Stimulated activated CD8-positive, alpha-beta memory T cell treated with anti-CD3 and anti-CD28 coated beads, Interleukin-12 subunit alpha, Interleukin-12 subunit beta, amount 100 ng/mL, for 1 hour (primary cell): ENCODE measurements at places on chromosomes 11 and 22.

DNA sequence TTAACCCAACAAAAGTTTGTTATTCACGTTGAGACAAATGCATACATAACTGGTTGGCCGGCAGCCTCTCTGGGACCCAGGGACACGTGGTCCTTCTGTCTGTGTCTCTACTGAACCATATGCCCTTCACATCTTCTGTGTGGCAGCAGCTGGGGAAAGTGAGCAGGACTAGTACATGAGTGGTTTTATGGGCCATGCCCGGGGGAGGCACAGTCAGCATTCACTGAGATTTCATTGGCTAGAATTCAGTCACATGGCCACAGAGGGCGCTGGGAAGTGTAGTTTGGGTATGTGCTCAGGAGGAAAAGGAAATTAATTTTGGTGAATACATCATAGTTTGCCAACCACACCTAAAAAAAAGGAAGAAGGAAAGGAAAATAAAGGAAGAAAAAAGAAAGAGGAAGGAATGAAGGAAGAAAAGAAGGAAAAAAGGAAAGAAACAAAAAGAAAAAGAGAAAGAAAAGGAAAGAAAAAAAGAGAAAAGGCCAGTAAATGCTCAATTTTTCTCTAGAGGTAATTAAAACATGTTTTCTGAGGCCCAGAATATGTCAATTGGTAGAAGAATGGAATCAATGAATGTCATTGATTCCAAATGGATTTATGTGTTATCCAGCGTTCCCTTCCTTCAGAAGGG, 55.9 kb upstream of the KIRREL3 start:
- DNase-seq: no peak

- no peak for DNase-seq
These were observed 10.0 kb downstream of the OR51L1 start for GRCh38 chr11:5004424-5005274.

DNA sequence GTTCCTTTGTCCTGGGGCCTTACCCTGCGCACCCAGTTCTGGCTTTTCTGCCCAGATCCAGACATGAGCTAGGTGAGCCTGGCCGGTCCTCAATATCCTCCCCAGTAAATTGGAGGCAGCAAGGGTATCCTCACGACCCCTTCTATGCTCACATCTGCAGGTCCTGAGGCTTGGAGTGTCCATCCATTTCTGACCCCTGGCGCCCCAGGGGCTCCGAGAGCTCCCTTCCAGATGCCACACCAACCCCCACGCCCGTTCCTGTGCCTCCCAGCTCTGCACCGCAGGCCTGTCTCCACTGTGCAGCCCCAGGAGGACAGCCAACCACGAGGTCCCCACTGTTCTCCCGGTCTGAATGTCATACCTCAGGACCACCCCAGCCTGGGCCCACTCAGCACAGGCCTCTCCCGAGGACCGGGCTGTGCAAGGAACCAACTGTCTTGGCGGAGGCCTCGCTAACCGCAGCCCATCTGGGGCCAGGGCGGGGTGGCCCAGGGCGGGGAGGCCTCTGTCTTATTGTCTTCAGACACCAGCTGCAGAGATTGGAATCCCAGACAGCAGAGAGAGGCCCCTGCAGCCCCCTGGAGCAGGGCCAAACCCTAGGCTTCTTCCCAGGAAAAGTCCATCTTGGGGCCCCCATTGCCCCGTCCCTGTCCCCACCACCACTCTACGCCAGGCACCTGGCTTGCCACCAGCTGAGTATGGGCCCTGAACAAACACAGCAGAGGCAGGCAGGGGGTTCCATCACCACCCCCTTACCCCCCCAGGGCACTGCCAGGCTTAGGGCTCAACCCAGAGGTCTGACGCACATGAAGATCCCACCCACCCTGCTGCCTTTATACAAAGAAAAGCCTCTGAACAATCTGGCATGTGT, 39.3 kb downstream of the ALX4 start:
- no peak for DNase-seq

DNA sequence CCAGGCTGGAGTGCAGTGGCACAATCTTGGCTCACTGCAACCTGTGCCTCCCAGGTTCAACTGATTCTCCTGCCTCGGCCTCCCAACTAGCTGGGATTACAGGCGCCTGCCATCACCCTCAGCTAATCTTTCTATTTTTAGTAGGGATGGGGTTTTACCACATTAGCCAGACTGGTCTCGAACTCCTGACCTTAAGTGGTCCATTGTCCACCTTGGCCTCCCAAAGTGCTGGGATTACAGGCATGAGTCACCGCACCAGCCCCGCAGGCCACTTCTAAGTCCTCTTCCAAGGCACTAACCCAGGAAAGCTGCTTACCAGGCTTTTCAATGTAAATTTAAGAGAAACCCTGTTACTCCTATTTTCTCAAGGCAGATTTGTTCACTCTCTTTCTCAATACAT, 50.4 kb downstream of the DENND5A start:
- DNase-seq: no peak

DNA sequence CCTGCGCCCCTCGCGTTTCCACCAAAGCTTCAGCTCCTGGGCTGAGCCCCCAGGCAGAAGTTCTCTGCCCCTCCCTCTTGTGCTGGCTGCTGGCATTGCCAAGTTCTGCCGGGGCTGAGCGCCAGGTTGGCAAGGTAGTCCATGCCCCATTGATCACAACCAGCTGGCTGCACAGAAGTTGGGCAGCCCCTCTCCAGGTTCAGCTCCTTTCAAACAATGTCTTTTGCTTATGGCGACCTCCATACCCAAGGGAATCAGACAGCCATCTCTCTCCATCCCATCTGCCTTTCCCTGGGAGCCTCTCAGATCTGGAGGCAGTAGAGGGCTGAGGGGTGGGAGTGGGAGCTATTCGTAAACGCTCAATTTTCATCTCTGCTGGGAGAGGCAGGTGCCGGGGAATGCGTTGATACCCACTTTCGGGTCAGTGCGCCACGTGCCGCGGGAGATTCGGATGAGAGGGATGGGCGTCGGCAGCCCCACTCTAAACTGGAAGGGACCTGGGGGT, 1.5 kb downstream of the ADAMTS8 start:
- DNase-seq: no peak

GRCh38 chr11:113082341-113082955, 121.2 kb downstream of the NCAM1 start:
- no peak for DNase-seq

- DNase-seq: no peak
These were observed 88.5 kb upstream of the ALX4 start for GRCh38 chr11:44398266-44399030.

- DNase-seq: no peak
These were observed 26.6 kb upstream of the OOSP4B start for GRCh38 chr11:59990421-59990820.
